ENCODE measurements at places on chromosomes 11 and 22. TPM values are rescaled to one million over a fixed set of nuclear protein-coding genes. Genes with fewer than 3 reads are reported as not detected.

Gene P2RY6
- not detected for polyA plus RNA-seq

Gene FAM180B
- polyA plus RNA-seq: not detected

Gene POU2AF3
- not detected for polyA plus RNA-seq

Gene FOXRED2
- 9.6 TPM for polyA plus RNA-seq

Gene GGTLC2
- polyA plus RNA-seq: not detected

Gene SHANK3
- 6.3 TPM for polyA plus RNA-seq

Gene NLRP6
- polyA plus RNA-seq: not detected

Gene SOX10
- polyA plus RNA-seq: not detected

Gene NLRP10
- polyA plus RNA-seq: not detected

Gene ASPHD2
- 18.7 TPM for polyA plus RNA-seq

Gene SSTR3
- not detected for polyA plus RNA-seq

Gene OR8I2
- polyA plus RNA-seq: not detected

Gene KDM4E
- not detected for polyA plus RNA-seq

Gene GPR83
- 0.74 TPM for polyA plus RNA-seq

Gene KRTAP5-9
- polyA plus RNA-seq: not detected

Gene NCR3LG1
- polyA plus RNA-seq: 3.1 TPM

Gene RFPL2
- polyA plus RNA-seq: 9.7 TPM

Gene TRPC6
- polyA plus RNA-seq: 0.30 TPM

Gene OR52K1
- not detected for polyA plus RNA-seq

Gene OR51I1
- polyA plus RNA-seq: not detected

Gene THY1
- polyA plus RNA-seq: 98.3 TPM

Gene CLDN25
- not detected for polyA plus RNA-seq

Gene OR51E2
- polyA plus RNA-seq: not detected

Gene NXPE1
- not detected for polyA plus RNA-seq

Gene GRAP2
- polyA plus RNA-seq: not detected

Gene BATF2
- polyA plus RNA-seq: not detected

Gene MAPK11
- 36.3 TPM for polyA plus RNA-seq

Gene BEST1
- 7.7 TPM for polyA plus RNA-seq

Gene TMEM151A
- polyA plus RNA-seq: 8.4 TPM

Gene XBP1
- 14.7 TPM for polyA plus RNA-seq

Gene RIBC2
- not detected for polyA plus RNA-seq

Gene UBQLN3
- polyA plus RNA-seq: not detected

Gene HBG1
- polyA plus RNA-seq: not detected

Gene FBLN1
- 3.4 TPM for polyA plus RNA-seq

Gene RBFOX2
- polyA plus RNA-seq: 529 TPM

Gene TMPRSS13
- polyA plus RNA-seq: not detected

Gene GDPD4
- not detected for polyA plus RNA-seq

Gene PNPLA2
- 7.8 TPM for polyA plus RNA-seq

Measured in neural cell (in vitro differentiated cells).